Peyer's patch (tissue), 4 donors: ENCODE measurements at places on chromosomes 6 and 20.

DNA sequence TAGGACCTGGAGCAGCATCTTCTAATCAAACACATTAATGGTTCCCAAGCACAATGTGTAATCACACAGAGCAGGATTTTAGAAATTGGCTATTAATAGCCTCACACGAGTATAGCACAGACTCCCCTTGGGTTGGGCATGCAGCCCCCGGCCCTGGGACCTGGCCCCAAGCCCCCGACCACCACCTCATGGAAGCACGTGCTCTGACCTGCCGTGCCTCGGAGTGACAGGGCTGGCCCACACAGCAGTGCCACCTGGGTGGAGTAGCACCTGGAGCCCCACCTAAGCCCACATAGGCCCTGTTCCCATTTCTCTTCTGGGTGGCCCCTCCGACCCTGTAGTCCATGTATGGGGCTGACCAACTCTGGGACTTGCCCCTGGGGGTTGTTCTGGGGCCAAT, 171.8 kb downstream of the TTLL2 start:
- no peak for DNase-seq
- H3K36me3 ChIP-seq: no peaks in the 10 kb centered on the region
- no peak overlapping the region for H3K4me3 ChIP-seq
- H3K27ac ChIP-seq: no peak overlapping the region
- H3K4me1 ChIP-seq: no peaks in the 10 kb centered on the region

GRCh38 chr6:166341977-166342348, 382 bp downstream of the SFT2D1 start:
- H3K4me3 ChIP-seq: peak overlapping the region; percentile 99
- H3K27ac ChIP-seq: peak overlapping the region; percentile 93
- no peaks in the 10 kb centered on the region for H3K36me3 ChIP-seq
- no peak for DNase-seq

GRCh38 chr6:24959319-24959718, 23.6 kb upstream of the RIPOR2 start:
- no peaks in the 10 kb centered on the region for H3K4me1 ChIP-seq
- DNase-seq: no peak
- H3K36me3 ChIP-seq: no peaks in the 10 kb centered on the region
- H3K27ac ChIP-seq: no peak overlapping the region

- no peaks in the 10 kb centered on the region for H3K36me3 ChIP-seq
- no peak overlapping the region for H3K27ac ChIP-seq
- no peaks in the 10 kb centered on the region for H3K4me1 ChIP-seq
- H3K27me3 ChIP-seq: no peaks in the 10 kb centered on the region
Observed at GRCh38 chr20:53977391-53977790, 93.0 kb downstream of the BCAS1 start.

DNA sequence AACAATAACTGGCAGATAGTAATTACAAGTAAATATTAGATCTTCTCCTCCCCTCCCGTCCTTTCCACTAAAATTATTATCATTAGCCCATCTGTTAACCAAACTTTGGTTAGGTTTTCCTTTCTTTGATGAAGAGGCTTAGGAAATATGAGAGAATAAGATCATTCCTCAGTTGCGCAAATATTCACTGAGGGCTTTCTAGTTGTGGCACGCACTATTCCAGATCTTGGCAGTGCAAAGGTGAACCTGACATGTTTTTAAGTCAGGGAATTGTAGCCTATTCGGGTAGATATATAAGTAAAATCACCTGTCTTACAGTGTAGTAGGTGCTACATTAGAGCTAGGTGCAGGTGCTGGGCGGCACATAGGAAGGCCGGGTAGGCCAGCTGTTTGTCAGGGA, 31.1 kb downstream of the RNF217 start:
- no peak for DNase-seq
- H3K4me1 ChIP-seq: no peaks in the 10 kb centered on the region
- H3K4me3 ChIP-seq: no peak overlapping the region
- H3K36me3 ChIP-seq: no peaks in the 10 kb centered on the region

GRCh38 chr6:151822252-151823111, 15.0 kb downstream of the ESR1 start:
- no peaks in the 10 kb centered on the region for H3K4me1 ChIP-seq
- H3K27ac ChIP-seq: no peak overlapping the region
